ENCODE measurements at places on chromosomes 13 and 19.
A peak's percentile ranks its signal among the peaks of the same experiment; 100 is the strongest.

- no peak for DNase-seq
These were observed 2.2 kb downstream of the HCST start for GRCh38 chr19:35904311-35905068.

GRCh38 chr13:94431987-94432386 is 47.5 kb downstream of the DCT start:
- no peak for DNase-seq

GRCh38 chr19:44767295-44768180 is 10.2 kb upstream of the CBLC start:
- no peak for DNase-seq

GRCh38 chr19:39087907-39088686 is 3.9 kb downstream of the ACP7 start:
- no peak for DNase-seq

GRCh38 chr19:46753420-46754155 is 7.3 kb upstream of the STRN4 start:
- DNase-seq: peak; percentile 64

GRCh38 chr19:38168637-38169036 is 55.4 kb downstream of the DPF1 start:
- no peak for DNase-seq

- no peak for DNase-seq
These were observed 489.7 kb downstream of the COG6 start for GRCh38 chr13:40145139-40145538.

- no peak for DNase-seq
These were observed 10.2 kb downstream of the ANGPTL4 start for GRCh38 chr19:8373867-8374813.

GRCh38 chr19:29928831-29929230 is 13.2 kb upstream of the URI1 start:
- DNase-seq: no peak

GRCh38 chr19:1952635-1953034 is 11.7 kb downstream of the CSNK1G2 start:
- no peak for DNase-seq

- DNase-seq: no peak
These were observed 81.5 kb downstream of the IER2 start for GRCh38 chr19:13231663-13232062.

DNA sequence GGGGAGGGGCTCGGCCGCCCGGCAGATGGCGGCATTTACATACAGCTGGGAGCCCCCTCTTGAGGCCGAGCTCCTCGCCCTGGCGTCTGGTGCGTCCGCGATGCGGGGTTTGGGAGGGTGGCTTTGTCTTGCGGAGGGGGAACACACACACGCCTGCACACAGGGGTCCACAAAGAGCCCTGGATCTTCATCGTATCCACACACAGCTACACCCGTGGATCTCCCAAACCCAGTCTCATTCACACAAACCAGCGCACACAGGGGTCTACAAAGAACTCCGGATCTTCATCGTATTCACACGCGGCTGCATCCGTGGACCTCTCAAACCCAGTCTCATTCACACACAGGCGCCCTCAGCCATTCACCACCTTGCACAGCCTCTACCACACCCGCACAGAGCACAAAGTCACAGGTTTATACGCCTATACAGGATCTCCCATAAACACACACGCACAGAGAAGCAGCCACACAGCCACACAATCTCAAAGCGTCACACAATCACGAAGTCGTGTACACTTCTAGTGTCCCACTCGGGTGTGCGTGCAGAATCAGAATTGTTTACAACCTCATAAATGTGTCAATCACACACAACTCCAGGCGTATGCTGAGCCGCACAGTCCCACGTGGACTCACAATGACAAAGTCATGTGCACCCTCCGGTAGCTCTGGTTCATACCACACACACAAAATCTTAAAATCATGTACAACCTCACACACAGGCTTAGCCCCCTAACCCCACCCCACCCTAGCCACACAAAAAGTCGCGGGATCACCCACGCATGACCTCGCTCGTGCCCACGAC is 550 bp upstream of the DLL3 start:
- DNase-seq: no peak

DNA sequence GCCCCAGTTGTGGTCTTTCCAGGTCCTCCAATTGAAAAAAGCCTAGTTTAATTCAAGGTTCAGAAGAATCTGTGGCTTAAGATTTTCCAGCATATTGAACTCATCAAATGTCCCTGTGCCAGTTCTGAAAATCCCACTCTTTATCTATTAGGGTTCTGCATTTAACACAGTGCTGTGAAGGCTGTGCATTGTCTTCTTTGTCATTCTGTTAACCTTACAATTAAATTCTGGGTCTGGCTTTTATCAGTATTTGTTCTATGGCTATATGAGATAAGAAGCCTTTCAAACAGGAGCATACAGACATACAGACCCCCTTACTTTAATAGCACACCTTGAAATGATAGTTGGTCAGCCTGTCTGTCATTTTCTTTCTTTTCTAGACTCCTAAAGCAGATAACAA is 362.1 kb upstream of the DACH1 start:
- DNase-seq: no peak

- DNase-seq: no peak
These were observed 10.0 kb upstream of the CPAMD8 start for GRCh38 chr19:17036640-17037039.

GRCh38 chr19:18156841-18157464 is 4.0 kb downstream of the PIK3R2 start:
- no peak for DNase-seq

GRCh38 chr13:21365574-21365973 is 93.5 kb downstream of the ZDHHC20 start:
- peak; percentile 41 for DNase-seq

DNA sequence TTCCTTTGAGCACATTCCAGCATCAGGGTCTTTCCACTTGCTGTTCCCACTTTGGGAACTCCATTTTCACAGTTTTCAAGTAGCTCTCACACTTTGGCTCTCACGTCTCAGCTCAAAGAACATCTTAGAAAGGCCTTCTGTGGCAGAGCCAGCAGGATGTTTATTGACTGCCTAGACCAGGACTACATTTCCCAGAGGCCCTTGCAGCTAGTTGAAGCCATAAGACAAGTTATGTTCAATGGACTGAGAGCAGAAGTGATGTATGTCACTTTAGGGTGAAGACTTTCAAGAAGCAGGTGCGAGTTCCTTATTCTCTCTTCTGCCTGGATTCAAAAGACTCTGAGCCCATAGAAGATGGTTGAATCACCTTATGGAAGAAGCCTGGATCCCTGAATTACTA is 4.3 kb upstream of the HAUS5 start:
- no peak for DNase-seq

GRCh38 chr13:105008604-105009003 is 1526.9 kb downstream of the EFNB2 start:
- DNase-seq: no peak

DNA sequence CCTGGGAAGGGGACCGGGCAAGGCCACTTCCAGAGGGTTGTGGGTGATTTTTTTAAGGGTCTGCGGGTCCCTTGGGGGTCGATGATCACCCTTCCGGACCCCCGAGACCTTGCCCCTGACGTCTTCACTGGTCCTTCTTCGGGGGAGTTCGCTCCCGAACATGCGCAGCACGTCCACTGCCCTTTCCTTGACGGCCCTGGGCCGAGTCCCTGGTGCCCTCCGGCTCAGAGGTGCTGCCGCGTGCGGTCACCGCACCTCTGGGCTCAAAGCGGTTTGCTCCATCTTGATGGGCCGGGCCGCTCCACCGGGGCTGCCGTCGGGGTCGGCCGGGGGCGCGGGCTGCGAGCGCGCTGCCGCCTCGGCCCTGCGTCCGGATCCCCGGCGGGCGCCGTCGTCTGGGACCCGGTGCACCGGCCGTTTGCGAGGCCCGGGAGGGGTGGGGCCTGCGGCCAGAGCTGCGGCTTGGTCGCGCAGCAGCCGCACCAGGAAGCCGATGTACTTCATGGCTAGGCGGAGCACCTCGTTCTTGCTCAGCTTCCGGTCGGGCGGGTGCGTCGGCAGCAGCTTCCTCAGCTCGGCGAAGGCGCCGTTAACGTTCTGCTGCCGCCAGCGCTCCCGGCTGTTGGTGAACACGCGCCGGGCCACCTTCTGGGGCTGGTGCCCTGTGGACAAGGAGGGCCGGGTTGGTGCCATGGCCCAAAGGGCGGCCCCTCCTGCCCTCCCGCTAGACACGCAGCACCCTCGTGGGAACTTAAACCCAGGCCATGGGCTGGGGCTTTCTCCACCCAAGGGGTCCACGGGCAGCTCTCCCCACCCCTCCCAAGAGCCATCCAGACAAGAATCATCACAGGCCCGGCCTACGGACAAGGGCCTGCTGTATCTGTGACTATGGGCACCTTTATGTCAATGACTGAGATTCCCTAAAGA is 3.3 kb downstream of the LYL1 start:
- DNase-seq: peak; percentile 78

GRCh38 chr13:95121516-95121915 is 179.7 kb downstream of the ABCC4 start:
- DNase-seq: no peak

DNA sequence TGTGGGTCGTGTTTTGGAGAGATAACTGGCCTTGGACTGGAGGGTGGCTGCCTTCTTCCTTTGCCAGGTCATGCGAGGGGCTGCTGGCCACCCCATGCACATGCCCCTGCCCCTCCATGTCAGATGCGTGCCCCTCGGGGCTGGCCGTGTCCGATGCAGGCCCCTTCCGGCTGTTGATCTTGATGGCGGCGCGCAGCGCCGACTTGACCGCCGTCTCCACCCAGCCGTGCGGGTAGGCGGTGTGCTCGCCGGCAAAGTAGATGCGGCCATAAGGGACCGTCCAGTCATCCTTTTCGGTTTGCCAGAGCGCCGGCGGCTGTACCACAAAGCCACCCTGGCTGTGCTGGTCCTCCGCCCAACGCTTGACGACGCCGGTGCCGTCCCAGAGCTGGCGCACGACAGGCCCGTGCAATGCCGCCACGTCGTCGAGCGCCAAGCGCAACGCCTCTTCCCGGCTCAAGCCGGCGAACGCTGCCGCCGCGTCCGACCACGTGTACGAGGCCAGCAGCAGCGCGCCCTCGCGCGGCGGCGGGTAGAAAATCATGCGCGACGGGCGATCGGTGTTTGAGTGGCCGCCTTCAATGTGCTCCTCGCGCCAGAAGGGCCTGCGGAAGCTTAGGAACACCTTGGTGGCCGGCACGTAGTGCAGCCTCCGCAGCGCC is 6.9 kb downstream of the IL4I1 start:
- DNase-seq: peak; percentile 70

DNA sequence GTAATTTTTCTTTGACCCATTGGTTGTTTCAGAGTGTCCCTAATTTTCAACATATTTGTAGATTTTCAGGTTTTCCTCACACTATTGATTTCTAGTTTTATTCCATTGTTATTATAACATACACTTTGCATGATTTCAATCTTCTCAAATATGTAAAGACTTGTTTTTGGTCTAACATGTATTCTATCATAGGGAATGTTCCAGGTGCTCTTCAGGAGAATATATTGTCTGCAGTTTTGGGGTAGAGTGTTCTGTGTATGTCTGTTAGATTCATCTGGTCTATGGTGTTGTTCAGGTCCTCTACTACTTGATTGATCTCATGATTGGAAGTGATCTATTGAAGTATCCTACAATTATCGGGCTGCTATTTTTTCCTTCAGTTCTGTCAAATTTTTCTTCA is 440.9 kb upstream of the MIR17HG start:
- DNase-seq: no peak

GRCh38 chr19:11364935-11365334 is 9.5 kb upstream of the SWSAP1 start:
- DNase-seq: no peak

GRCh38 chr19:14400951-14401431 is 18.1 kb downstream of the DDX39A start:
- DNase-seq: no peak

DNA sequence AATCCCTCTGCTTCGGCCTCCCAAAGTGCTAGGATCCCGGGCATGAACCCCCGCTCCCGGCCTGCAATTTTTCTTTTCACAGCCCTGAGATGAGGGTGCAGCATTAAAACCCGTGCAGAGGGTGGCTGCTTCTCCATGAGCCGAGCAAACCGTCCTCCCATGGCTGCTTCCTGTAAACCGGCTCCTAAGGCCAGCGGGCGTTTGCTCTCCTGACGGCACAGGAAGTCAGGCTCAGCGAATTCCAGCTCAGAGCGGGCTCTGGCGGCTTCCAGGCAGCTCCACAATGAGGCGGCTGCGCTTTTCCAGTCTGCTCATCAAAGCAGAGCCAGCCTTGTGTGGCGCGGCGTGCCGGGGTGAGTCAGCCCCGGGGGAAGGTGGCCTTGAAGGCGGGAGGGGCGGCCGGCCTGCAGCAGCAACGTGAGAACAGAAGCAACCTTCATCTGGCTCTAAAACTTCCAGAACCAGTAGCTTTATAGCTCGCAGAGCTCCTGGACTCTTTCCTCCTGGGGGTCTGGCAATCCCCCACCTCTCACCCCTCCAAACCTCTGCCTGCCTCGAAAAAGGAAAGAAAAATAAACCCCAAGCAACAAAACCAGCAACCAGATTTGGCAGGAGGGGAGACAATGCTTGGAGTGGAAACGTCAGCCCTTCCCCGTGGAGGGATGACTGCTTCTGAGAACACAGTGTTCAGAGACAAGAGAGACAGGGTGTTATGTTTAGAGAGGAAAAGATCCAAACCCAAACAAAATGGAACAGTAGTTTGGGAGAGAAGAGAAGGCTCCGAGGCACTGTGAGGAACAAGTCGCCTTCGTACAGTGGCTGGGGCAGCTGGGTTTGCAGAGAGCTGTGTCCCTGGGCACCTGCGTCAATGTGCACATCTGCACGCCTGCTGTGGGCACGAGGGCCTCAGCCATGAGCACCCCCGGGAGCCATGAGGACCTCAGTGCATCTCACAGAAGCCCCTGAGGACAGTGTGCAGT is 67.8 kb downstream of the GADD45B start:
- peak; percentile 68 for DNase-seq

GRCh38 chr13:32538143-32538620 is 413 bp downstream of the N4BP2L2 start:
- no peak for DNase-seq

DNA sequence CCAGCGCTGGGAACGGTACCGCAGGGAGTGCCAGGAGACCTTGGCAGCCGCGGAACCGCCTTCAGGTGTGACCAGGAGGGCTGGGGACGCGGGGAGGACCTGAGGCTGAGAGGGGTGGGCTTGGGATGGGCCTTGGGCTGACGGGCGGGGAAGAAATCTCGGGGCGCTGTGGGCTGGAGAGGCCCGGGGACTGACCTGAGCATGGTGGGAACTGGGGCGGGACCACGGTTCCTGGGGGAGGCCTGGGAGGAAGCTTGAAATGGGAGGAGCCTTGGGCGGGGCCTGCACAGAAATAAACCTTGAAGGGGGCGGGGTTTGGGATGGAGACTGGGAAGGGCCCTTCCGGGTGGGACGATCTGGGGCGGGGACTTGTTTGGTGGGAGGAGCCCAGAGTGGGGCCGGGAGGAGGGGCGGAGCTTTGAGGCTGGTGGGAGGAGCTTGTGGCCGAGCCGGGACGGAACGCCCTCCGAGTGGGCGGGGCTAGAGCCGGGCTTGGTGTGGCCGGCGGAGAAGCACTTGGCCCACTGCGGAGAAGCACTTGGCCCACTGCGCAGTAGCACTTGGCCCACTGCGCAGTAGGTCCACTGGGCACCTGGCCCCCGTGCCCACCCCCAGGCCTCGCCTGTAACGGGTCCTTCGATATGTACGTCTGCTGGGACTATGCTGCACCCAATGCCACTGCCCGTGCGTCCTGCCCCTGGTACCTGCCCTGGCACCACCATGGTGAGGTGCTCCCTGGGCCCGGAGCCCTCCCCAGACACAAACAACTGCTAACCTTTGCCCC is 2.8 kb downstream of the GIPR start:
- DNase-seq: peak; percentile 48

All from activated gamma-delta T cell treated with Interleukin-2 at 50 U/mL for 16 hours (primary cell).